ENCODE measurements at places on chromosomes 6 and 20.

DNA sequence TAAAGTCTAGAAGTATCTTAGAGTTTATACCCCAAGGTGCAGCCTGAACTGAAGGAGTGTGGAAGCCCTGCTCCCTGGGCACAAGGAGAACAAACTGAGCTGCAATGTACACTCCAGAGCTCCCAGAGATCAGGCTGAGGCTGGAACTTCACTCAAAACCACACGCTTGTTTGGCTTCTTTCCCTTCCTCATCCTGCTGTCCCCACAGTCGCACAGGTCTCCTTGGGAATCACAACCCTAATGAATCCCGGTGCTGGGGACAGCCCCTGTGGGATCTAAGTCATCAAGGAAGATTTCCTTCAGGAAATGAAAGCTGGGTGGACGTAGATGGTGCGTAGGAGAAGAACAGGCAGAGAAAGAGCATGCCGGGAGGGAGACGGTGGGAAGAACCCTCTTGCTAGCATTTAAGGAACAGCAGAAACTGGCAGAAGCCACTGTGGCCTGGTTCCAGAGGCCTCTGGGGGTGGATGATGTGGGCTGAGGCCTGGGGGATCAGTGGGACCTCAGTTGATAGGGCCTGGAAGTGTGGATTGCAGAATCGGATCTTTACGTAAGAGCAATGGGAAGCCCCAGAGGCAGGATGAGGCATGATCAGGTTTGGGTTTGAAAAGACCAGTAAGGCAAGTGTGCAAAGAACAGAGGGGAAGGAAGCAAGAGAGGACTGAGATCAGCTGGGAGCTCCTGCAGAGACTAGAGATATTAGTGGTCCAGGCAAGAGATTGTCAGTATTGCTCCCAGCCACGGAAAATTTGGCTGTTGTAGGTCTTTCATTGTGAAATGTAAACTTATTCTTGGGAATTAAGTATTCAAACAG is 21.4 kb downstream of the CYP24A1 start:
- DNase-seq, result no peak

DNA sequence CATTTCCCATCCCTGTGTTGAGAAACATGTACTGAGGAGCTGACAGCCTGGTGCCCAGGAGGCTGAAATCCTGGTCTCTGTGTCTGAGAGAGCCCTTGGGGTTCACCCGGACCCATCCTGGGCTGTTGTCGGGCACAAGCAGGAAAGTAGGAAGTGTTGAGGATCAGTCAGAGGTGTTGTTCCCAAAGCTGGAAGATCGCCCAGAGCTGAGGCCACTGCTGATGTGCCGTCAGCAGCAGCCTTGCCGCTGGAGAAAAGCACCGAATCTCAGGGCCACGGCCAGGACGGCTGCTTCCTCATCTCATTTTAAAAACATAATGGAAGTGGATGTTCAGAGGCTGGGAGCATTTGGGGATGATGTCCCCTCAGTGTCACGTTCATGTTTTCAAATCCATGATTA is 218.5 kb downstream of the UST start:
- no peak for DNase-seq

GRCh38 chr6:8000188-8000596 is 64.0 kb downstream of the BLOC1S5 start:
- DNase-seq, result no peak

- no peak for DNase-seq
Measured at GRCh38 chr6:71488186-71488585, 199.6 kb downstream of the OGFRL1 start.

GRCh38 chr20:61299618-61300017 is 47.6 kb downstream of the CDH4 start:
- no peak for DNase-seq

DNA sequence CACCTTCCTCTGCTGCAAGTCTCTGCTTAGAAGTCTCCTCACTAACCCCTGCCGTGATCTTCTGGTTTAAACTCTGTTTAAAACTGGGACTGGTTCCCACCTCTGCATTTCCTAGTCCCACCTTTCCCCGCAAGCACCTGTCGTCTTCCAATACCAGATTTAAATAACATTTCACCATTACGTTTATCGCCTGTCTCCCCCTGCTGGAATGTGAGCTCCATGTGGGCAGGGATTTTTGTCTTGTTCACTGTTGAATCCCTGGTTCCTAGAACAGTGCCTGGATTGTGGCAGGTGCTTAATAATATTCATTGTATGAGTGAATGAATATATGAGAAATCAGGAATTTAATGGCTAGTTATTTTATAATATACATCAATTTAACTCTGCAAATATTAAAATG is 2.7 kb downstream of the GUCA1A start:
- DNase-seq, result no peak

DNA sequence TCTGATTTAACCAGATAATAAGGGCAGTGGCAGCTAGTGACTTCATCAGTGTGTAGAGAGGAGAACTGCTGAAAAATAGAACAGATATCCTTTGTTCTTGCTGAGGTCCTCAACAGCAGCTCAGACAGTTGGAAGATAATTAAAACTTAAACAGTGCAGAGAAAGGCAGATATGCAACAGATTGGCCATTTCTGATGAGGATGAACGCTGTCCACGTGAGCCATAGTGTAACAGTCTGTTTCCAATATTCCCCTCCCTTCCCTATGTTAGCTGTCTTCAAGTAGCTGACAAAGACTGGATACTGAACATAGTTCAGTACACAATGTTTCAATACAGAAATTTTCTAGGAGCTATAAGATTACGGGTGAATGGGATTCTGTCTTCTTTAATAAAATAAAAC is 291.4 kb downstream of the BTBD9 start:
- no peak for DNase-seq

GRCh38 chr6:41201764-41202173 is 820 bp upstream of the TREML2 start:
- no peak for DNase-seq

All from effector memory CD8-positive, alpha-beta T cell (primary cell).